ENCODE measurements at places on chromosomes 4 and X.

DNA sequence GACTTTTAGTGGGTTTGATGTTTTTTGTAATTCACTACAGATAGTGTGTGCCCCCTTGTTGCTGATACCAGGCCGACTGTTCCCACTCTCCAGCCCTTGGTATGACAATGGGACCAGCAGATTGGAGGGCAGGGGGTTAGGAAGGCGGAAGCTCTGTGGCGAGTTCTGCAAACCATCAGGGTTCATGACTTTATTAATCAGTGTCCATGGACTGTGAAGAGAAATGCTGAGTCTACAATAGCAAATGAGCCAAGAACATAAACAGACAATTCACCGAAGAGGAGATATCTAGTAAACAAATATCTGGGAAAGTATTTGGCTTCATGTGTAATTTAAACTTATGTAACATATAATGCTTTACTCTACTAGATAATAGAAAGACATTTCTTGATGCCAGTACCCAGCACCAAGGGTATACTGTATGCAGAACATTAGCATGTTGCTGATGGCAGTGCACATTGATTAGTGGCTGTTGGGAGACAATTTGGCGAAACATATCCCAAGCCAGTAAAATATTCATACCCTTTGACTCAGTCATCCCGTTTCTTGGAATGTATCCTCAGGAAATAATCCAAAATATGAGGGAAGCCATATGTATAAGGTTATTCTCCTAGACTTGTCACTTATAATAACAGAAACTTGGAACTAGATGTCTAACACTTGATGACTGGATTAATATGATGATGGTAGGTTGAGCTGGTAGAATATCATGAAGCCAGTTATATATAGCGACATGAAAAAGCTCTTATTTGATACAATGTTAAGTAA, 169.4 kb downstream of the PTTG2 start:
- no peak for DNase-seq

GRCh38 chr4:70915874-70916559, 13.8 kb downstream of the MOB1B start:
- no peak for DNase-seq

- DNase-seq = no peak
These were observed 126.8 kb upstream of the CXorf66 start for GRCh38 chrX:140092121-140092520.

- DNase-seq = no peak
These were observed 83.0 kb upstream of the ALG13 start for GRCh38 chrX:111597967-111598366.

DNA sequence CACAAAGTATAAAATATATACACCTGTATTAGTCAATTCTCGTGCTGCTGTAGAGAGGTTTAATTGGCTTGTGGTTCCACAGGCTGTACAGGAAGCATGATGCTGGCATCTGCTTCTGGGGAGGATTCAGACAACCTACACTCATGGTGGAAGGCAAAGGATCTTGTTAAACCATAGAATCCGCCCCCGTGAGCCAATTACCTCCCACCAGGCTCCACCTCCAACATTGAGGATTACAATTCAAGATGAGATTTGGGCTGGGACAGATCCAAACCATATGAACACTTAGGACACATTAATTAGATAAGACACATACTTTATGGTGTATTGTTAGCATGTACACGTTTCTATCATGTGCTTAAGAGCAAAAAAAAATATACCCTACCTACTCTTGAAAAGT, 22.1 kb upstream of the SORBS2 start:
- no peak for DNase-seq
